ENCODE measurements at places on chromosomes 3 and 15.

GRCh38 chr3:94175677-94176076, 112.8 kb downstream of the NSUN3 start:
- no peak for DNase-seq

GRCh38 chr3:63595221-63595620, 57.3 kb upstream of the SNTN start:
- DNase-seq: no peak

DNA sequence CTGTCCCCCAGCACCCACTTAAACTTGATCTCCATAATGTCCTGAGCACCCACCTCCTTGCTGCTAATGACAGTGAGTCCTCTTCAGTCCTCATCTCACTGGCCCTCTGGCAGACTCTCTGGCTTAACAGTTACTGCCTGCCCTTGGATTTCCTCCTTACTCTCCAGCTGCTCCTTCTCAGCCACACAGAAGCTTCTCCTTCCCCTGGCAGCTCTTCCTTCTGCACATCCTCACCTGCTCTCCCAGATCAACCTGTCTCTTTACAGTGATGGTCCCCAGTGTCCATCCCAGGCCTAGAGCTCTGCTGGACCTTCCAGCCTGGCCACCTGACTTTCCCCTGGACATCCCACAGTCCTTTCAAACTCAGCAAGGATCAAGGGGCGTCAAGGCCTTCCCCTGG, 47.4 kb upstream of the SMAD3 start:
- no peak for DNase-seq

- DNase-seq: no peak
Measured at GRCh38 chr15:97718509-97718908, 242.0 kb upstream of the ARRDC4 start.

DNA sequence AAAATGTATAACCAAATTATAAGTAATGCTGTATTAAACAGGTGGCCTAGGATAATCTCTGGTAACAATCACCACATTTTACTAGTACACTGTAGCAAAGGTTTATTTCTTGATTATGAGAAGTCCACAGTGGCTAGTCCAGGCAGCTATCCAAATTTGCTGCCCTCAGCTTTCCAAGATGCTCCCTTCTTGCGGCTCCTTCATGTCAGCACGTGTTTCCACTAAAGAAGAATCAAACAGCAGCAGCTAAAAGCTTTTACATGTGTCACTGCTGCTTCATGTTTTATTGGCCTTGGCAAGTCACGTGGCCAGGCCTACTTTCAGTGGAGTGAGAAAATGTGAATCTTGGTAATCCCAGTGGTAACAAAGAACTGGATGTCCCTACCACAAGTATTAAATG, 5.6 kb upstream of the RBMS3 start:
- no peak for DNase-seq

GRCh38 chr3:122890077-122890719, 95.3 kb downstream of the SLC49A4 start:
- DNase-seq: no peak

DNA sequence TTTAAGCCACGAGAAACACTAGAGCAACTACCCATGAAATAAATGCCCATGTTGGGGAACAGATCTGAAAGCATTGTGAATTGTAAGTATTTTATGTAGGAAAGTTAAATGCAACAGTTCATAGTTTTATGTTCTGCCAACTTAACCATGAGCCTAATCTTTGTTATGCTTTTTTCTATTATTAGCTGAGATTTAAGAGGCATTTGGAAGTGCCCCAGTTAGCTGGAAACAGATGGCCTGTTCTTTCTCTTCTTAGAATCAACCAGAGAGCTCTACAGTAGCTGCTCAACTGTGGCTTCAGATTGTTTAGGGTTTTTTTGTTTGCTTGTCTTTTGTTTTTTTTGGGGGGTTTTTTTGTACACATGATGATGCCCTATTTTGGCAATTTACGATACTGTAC, 284.4 kb downstream of the KCNH8 start:
- DNase-seq: no peak

- DNase-seq: no peak
Measured at GRCh38 chr15:70387993-70388392, 290.3 kb upstream of the TLE3 start.

GRCh38 chr15:74007820-74008371, 13.4 kb downstream of the PML start:
- no peak for DNase-seq

DNA sequence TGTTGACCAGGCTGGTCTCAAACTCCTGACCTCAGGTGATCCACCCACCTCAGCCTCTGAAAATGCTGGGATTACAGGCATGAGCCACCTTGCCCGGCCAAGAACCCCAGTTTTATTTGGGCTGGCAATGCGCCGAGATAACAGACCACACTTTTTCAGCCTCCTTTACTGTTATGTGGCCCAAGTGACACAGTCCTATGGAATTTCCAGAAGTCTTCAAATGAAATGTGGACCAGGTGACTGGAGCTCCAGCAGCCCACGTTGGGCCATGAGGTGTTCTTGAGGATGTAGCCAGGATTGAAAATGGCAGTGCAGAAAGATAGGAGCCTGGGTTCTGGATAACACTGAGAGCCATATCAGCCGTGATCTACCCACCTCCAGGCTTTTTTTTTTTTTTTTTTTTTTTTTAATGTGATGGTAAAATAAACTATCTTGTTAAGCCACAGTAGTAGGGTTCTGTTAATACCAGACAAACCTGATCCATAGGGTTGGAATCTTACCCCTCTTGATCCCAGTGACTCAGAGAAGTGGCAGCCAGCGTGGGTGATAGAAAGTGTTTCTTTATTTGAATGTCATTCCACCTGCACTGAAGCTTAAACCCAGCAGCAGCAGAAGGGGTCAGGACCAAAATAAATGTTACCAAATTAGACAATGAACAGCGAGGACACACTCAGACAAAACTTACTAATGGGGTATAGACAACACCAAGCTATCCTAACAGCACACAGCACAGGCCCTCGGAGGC, 55.6 kb downstream of the LHFPL4 start:
- DNase-seq: no peak

- no peak for DNase-seq
Measured at GRCh38 chr3:58010562-58010961, 2.3 kb downstream of the FLNB start.

DNA sequence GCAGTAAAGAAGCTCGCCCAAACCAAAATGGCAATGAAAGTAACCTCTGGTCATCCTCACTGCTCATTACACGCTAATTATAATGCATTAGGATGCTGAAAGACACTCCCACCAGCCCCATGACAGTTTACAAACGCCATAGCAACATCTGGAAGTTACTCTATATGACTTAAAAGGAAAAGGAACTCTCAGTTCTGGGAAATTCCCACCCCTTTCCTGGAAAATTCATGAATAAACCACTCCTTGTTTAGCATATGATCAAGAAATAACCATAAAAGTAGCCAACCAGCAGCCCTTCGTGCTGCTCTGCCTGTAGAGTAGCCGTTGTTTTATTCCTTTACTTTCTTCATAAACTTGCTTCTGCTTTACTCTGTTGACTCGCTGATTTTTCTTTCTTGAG, 164.6 kb downstream of the SMAD6 start:
- no peak for DNase-seq

DNA sequence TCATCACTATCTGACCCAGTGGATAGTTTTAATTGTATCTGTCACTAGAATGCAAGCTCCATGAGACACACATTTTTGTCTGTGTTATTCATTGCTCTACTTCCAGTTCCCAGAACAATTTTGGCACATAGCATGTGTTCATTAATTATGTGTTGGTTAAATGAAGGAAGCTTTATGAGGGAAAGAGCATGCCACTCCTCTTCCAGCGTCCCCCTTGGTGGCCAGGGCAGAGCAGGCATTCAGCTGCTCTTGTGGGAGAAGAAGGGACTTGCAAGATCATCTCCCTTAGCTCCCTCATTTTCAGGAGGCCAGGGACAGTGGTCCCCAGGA, 489 bp upstream of the GALNT15 start:
- DNase-seq: no peak

DNA sequence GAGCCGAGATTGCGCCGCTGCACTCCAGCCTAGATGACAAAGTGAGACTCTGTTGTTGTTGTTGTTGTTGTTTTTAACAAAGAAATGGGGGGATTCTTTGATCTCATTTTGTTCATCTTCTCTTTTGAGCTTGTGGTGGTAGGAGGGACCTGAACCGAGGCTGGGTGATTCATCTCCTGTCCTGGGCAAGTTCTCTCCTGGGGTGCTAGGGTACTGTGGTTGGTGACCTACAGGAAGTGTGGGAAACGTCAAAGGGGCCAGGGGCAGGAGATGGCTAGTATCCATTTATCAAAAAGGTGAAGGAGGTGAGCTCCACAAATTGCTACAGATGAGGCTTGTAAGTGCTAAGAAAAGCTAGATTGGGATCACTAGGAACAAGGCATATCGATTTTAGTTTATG, 14.3 kb downstream of the PPCDC start:
- DNase-seq: no peak

GRCh38 chr15:99122831-99123712, 18.2 kb downstream of the SYNM start:
- DNase-seq: no peak

DNA sequence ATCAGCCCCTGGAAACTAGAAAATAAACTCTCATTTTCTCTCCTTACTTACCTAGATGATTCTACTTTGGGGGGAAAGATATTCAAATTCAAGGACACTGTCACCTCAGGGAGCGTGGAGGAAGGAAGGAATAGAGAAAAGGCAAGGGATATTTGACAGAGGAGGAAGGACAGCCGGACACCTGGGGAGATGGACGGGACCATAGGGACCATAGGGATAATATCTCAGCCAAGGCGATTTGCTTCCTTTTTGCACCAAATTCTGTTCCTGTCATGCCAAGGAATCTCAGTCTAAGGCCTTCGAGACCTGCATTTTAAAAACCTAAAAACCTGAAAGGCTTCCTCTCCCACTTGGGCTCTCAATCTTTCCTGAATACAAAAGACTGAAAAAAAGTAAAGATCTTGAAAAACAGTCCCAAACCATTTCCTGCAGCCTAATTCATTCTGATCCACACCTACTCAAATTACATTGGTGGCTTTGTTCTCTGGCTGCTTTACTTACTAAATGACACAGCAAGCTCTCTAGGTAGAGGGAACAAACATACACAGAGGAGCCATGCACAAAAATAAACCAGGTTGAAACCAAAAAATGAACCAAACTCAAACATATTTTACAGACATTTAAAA, 73.9 kb upstream of the SLC24A5 start:
- DNase-seq: no peak

- DNase-seq: peak; percentile 12
Measured at GRCh38 chr15:58329781-58330671, 101.8 kb upstream of the LIPC start.

DNA sequence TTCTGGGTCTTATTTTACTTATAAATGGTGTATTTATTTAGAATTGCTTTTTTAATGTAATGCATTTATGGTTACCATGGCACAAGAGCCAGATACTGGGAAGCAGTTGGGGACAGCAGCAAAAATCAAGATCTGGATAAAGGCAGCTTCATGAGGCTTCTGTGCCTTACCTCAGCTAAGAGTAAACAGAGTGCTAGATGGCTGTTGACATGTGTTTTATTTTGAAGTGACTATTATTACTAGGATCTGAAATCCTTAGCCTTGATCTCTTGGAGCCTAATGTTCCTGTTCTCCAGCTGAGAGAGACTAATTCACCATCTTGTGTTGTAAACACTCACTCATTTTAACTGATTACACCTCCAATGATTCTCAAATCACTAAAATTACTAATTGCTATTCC, 317.8 kb downstream of the LPP start:
- DNase-seq: no peak

DNA sequence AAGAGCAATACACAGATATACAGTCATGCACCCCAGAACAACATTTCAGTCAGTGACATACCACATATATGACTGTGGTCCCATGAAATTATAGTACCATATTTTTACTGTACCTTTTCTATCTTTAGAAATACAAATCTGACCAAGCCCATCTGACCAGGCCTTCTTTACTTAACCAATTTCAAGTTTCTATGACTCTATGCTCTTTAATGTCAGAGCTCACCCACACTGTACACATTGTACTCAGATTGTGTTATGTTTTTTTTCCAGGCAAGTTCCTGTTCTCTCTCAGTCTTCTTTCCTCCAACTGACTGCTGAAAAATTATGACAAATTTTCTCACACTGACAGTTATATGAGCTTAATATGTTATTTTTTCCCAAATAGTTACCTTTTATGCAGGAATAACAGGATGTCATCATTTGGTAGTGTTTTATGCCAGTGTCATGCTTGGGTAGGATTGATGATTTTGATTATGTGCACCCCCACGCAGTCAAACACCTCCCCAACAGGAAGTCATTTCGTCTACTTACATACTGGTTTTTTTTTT, 8.0 kb upstream of the CBLB start:
- no peak for DNase-seq

DNA sequence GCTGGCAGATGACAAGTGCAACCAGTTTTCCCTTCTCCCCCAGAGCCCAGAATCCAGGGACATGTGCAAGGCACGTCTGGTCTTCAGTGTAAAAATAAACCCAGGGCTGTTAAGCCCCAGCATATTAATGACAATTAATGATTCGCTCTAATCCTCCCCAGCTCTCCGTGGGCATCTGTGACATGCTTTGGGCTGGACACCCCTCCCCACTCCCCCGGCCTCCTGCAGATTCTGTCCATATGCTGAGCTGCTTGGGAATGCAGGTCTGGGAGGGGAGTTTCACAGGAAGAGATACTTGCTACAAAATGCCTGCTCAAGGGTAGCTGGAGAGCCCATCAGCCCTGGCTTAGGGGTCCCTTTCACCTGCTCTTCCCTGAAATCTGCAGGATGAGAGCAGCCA, 43.0 kb upstream of the NTRK3 start:
- no peak for DNase-seq

DNA sequence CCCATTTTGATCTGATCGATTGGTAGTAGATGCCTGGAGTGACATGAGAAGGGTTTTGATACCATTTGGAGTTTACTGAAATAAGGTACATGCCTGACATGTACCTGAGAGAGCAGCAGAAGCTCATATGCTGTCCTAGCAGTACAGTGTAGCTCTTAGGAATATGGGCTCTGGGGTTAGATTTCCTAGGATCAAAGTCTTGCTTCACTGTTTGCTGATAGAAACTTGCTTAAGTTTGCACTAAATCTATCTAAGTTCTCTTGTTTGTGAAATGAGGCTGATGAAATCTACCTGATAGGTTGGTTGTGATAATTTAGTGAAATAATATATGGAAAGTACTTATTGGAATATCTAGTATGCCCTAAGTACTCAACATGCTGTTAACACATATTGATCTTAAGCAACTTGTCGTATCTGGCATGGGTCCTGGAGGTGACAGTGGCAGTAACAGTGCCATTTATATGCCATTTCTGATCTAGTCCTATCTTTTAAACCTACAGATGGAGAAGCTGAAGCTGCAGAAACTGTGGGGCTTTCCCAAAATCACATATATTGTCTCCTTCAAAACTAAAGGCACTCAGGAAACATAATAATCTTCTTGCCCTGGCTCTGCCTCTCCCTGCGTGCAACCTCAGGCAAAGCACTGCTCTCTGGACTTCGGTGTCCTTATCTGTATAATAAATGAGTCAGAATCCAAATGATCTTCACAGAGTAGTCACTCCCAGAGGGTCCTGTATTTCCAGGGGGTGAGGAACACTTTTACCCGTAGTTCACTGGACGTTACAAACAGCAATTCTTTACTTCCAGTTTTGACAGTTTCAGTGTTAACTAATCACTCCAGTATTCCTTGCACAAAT, 223.6 kb upstream of the SETMAR start:
- no peak for DNase-seq

Data from NCI-H510A (cell line).